Activated naive CD4-positive, alpha-beta T cell treated with anti-CD3 and anti-CD28 coated beads for 36 hours (primary cell): ENCODE measurements at places on chromosomes 3 and 15.

DNA sequence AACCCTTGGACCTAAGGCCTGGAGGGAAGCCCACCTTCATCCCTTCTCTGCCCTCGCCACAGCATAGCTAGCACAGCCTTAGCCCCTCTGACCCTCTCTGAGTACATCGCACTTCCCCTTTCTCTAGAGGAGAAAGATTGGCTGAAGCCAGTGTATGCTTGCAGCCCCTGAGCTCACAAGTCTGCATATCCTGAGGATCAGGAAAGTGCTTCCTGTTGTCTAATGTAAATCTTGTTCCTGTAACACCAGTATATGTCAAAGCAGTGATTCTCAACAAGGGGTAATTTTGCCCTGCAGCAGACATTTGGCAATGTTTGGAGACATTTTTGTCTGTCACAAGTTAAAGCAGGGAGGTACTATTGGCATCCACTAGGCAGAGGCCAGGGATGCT is 2.2 kb upstream of the PRKCD start:
- no peak for DNase-seq

DNA sequence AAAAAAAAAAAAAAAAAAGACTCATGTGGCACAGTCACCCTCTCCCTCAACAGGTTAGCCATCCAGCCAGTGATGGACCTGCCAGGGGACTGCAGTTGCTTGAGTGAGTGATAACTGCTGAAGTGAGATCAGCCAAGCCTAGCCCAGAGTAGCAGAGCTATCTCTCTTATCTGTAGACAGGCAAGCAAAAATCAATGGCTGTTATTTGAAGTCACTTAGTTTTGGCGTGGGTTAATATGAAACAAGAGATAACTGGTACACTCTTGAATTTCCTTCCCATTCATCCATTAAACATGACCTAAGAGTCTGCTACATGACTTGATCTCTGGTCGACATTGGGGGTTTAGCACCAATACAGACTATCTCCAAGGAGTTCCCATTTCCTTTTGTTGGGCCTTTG is 51.2 kb upstream of the TNIK start:
- no peak for DNase-seq

GRCh38 chr3:129793319-129793718 is 100.2 kb downstream of the TMCC1 start:
- DNase-seq = no peak

DNA sequence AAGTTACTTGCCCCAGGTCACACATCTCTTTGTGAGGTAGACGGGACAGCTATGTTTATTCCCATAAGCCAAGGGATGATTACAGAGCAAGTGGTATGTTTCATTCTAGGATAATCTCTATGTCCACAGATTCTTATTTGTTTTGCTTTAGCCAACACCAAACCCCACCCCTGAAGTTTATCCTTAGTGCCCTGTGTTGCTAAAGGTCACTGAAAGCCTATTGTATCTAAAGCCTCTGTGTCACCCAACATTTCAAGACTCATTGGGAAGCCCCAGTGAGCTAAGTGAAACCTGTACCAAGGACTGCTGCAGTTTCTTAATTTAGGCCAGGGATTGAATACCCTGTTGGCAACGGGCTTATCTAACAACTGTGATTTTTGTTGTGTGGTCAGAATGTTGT is 135.6 kb downstream of the ADAMTS9 start:
- DNase-seq = no peak

- no peak for DNase-seq
Observed at GRCh38 chr3:147962408-147963164, 553.4 kb downstream of the ZIC1 start.

DNA sequence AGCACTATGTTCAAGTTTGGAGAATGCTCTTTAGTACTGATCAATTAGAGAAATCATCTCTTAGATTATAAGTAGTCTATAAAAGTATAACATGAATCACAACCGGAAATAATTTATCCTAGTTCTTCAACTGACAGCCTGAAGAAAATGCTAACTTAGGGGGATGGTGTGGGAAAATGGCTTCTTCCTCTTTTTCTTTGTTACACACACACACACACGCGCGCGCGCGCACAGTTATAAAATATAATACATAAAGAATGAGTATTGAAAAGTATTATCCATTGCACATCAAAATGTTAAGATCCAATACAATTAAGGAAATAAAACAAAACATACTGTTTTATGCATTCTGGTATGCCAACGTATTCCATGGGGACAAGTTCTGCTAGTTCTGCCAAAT is 11.2 kb upstream of the GTF2A2 start:
- DNase-seq = no peak
